ENCODE measurements at places on chromosomes 2 and 18.

- no peak for DNase-seq
These were observed 277.3 kb upstream of the TANK start for GRCh38 chr2:160882906-160883305.

DNA sequence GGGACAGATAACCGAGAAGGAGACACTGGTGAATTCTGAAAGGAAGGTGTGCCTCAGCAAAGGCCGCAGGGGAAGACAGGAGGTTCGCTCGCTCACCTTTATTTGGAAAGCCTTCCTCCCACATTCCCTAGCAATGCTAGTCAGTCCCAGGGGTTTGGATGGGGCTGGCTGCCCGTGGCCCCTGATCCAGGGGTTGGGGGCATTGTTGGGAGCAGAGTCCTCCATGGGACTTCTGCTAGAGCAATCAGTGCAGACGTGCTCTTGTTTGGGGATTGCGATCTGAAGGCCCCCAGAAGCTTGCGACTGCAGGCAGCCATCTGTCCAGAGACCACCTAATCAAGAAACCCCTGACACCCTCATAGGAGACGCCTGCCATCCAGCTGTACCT, 6.0 kb upstream of the CYP27C1 start:
- DNase-seq: no peak

DNA sequence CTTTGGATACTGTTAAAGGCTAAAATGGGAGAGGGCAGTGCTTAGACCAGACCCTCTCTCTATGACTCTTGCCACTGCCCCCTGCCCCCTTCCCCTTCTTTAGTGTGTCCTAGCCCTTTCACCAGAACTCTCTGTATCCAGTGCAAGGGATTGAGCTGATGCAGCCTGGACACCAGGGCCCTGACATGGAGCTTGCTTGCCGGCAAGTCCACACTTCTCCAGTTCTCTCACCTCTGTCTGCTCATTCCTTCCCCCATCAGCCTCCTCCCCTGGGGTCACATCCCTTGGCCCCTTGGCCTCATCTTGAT, 1.5 kb upstream of the WNT6 start:
- DNase-seq: no peak

- DNase-seq: no peak
These were observed 94.2 kb downstream of the DOK6 start for GRCh38 chr18:69494841-69495240.

GRCh38 chr2:173161040-173161439, 85.4 kb downstream of the MAP3K20 start:
- DNase-seq: no peak

DNA sequence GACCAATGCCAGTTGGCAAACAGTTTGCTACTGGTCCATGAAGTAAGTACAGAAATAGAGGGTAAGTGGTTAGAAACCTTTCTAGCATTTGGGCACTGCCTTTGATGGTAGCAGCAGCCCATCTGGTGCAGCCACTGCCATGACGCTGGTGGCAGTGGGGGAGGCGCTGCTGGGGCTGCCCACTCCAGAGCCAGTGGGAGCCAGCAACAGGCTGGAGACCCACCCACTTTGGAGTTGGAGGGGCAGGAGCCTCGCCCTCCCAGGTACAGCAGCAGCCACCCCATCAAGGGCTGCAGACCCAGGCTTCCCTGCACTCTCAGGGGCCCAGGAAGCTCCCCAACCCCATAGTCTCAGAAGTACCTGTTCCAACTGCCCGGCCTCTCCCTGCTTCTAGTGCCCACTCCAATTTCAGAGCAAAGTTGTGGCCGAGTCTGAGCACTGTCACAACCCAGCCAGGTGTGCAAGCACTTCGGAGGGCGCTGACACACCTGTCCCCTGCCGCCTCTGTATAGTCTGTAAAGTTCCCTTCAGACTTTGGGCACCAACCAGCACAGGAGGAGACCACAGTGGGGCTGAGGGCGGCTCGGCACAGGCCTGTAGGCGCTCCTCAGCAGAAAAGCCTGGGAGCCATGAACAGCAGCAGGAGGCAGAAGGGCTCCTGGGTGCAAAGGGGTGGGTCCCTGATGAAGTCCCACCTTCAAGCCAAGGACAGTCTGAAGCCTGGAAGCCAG, 125.6 kb upstream of the CCDC150 start:
- no peak for DNase-seq

DNA sequence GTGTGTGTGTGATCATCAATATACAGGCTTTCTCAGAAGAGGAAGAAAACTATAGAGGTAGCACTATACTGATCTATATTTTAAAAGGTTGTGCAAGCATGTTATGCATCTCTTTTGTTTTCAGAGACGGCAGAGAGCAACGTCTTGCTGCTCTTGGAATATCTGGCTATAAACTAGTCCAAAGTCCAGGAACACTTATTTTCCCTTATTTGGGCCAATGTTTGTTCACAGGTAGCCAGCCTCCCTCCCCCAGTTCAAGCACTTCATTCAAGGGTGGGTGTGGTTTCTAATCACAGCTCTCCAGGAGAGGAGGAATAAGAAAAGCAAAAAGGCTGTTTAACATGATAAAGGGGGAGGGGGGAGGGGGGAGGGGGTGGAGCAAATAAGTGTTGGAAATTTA, 4.2 kb downstream of the FZD5 start:
- DNase-seq: no peak

GRCh38 chr2:239129147-239129920, 271.5 kb downstream of the HDAC4 start:
- no peak for DNase-seq

DNA sequence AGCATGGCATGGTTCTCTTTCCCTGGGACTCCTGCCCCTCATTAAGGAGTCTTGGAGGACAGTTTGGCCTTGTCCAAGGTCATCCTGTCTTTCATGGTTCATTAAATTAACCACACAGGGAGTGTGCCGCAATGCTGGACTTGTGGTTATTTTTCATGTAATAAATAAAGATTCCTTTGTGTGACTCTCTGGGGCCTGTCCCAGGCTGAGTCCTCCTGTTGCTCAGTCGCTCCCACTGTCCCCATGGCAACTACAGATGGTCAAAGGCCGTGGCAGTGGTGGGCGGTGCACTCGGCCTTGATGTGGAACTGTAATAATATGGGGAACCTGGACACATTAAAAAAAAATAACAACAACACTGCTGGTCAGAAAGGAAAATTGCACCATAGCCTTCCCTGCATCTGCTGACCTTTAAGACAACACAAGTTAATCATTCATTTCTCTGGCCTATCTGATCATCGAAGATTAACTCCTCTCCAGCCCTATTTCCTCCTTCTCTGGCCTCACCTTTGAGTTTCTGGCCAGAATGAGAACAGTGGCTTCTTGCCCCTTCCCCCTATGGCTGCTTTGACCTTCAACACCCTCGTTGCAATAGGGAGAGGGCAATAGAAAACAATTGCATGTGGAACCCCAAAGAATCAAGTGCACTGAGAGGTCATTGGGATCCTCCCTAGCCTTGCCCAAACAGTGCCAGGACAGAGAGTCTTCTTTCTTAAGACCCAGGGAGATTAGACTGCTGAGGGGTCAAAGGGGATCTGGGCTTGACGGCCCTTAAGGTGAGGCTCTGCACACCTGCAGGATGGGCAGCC, 44.7 kb downstream of the PSD4 start:
- no peak for DNase-seq

DNA sequence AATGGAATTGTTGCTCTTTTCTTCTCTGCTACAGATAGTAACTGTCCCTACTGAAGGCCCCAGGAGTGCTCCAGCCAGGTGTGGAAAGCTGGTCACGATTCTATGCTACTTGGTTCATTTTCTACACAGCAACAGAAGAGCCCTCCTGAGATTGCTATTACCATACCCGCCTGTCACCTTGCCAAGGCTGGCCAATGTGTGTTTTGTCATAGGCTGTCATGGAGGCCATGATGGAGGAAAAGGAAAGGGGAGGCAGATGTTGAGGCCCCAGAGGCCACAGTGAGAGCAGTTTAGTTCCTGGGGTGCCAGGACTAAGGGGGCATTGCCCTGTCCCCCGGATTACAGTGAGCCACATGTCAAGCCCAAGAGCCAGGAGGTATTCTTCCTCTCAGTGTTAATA, 952 bp downstream of the ELMOD3 start:
- no peak for DNase-seq

- no peak for DNase-seq
These were observed 48.4 kb downstream of the TMEM17 start for GRCh38 chr2:62457556-62457955.

GRCh38 chr2:239195318-239195871, 205.4 kb downstream of the HDAC4 start:
- DNase-seq: no peak

DNA sequence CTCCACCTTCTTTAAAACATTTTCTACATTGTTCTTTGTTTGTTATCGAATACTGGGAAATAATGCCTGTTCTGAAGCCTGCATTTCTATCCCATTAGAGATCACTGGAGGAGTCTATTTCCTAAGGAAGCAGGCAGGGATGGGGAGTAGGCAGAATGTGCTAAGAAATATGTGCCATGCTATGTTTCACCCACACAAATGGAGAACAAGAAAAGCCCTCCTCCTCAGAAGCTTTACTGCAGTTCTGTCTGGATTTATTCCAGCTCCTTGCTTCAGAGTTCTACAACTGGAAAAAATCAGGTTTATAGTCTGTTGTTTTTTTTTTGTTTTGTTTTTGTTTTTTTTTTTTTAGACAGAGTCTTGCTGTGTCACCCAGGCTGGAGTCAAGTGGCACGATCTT, 825.1 kb downstream of the SLC4A3 start:
- DNase-seq: no peak

GRCh38 chr18:7778181-7778580, 211.1 kb downstream of the PTPRM start:
- DNase-seq: no peak

DNA sequence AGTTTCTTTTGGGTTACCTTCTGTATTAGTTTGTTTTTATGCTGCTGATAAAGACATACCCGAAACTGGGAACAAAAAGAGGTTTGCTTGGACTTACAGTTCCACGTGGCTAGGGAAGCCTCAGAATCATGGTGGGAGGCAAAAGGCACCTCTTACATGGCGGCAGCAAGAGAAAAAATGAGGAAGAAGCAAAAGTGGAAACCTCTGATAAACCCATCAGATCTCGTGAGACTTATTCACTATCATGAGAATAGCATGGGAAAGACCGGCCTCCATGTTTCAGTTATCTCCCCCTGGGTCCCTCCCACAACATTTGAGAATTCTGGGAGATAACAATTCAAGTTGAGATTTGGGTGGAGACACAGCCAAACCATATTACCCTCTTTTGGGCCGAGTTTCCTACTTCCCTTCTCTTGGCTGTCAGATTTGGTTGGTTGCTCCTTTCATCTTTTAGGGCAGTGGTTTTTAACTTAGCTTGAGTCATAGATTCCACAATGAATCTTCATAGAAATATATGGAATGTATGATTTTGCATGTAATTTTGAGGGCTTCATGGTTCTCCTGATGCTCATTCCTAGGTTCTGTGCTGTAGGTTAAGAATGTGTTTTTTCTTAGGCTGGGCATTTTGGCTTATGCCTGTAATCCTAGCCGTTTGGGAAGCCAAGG, 44.2 kb downstream of the CEP192 start:
- DNase-seq: no peak

DNA sequence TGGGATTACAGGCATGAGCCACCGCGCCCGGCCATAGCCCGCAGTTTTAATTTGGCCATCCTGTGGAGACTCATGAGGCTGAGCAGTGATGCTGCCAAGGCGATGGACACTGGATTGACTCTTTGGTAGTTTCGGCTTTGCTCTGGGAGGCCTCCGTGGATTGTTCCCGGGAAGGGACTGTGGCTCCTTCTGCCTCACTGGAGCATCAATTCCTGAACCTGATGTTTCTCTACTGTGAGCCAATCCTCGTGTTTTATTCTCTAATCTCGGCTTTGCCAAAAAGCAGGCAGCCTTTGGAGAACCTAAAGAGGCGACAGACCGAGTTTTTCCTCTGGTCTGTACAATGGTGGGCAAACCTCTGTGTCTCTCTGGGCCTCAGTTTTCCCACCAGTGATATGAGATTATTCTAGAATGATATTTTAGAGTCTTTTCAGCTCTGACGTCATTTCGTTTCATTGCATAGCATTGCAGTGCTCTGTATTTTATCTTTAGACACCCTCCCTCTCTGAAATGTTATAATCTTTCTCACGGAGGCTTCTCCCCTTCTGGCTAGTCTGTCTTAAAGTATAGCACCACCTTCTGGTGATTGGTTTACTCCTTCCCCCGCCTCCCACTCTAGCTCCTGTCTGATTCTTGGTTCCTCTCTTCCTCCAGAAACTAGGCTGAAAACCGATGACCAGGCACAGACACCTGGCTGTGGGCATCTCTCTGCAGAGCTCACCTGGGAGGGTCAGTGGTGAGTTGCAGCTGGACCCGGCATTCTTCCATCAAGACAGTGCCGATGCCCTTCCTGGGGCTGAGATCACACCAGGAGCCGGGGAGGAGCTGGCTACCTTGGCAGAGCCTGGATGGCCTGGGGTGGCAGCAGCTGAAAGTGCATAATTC, 341.3 kb downstream of the MYCN start:
- DNase-seq: peak; percentile 54

- no peak for DNase-seq
These were observed 231.7 kb upstream of the TNP1 start for GRCh38 chr2:217091531-217091930.

DNA sequence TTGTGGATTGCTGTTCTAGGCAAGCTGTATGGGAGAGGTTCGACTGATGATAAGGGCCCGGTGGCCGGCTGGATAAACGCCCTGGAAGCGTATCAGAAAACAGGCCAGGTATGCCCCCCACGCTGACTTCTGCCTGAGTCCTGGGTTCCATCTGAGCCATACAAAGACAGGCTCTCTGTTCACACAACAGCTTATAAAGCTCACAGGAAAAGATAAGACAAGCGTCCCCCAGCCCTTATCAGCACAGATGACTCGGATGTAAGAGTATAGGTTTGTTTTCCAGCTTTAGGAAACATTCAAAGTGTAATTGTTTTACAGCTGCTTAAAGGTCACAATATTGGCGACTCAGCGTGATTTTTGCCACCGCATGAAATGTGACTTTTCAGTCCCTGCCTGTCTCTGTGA, 12.7 kb downstream of the CNDP2 start:
- DNase-seq: no peak

- no peak for DNase-seq
These were observed 195.3 kb upstream of the EPHA4 start for GRCh38 chr2:221767106-221768012.

DNA sequence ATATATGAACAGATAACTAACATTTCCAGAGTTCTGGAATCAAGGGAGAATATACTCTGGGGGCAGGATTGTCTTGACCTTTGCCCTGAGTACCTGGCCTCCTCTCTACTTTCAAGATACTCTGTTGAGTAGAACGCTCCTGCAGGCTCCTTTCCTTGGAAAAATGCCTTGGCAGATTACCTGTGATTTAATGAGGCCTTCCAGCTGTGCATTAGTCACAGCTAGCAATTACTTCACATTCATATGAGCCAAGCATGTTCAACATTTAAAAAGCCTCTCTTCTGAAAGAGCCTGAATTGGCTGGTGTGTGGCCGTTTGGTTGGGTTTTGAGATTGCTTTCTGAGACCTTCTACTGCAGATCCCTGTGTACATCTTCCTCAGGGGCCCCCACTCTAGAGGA, 142.2 kb downstream of the PLCL1 start:
- no peak for DNase-seq

Data from cerebellar cortex (tissue), 1 donor.